ENCODE measurements at places on chromosomes 5 and 9. TPM values are rescaled to one million over a fixed set of nuclear protein-coding genes. Genes with fewer than 3 reads are reported as not detected.

Gene MAMDC2
- total RNA-seq, result 7.0 TPM

Gene PCDHB16
- 0.17 TPM for total RNA-seq

Gene KCNV2
- total RNA-seq, result not detected

Gene OBP2B
- total RNA-seq, result not detected

Gene EMB
- 2.8 TPM for total RNA-seq

Gene LCN1
- not detected for total RNA-seq

Gene EIF4E1B
- not detected for total RNA-seq

Gene ZNF366
- 0.47 TPM for total RNA-seq

Gene NHP2
- total RNA-seq, result 182 TPM

Gene NR5A1
- total RNA-seq, result 0.82 TPM

Gene F2RL2
- total RNA-seq, result 1.4 TPM

Gene AQP3
- total RNA-seq, result 13.3 TPM

Gene NR3C1
- 13.0 TPM for total RNA-seq

Gene FRRS1L
- total RNA-seq, result 1.8 TPM

Gene SLC6A19
- 0.67 TPM for total RNA-seq

Gene FLT4
- 3.3 TPM for total RNA-seq

Gene CTXN3
- total RNA-seq, result not detected

Gene FAM78A
- total RNA-seq, result 2.0 TPM

Gene PCDHGA7
- 0.59 TPM for total RNA-seq

Gene RNF183
- 0.57 TPM for total RNA-seq

Gene FOXD4L4
- total RNA-seq, result not detected

Gene TLX3
- total RNA-seq, result not detected

Gene SHISAL2B
- not detected for total RNA-seq

Gene MYOZ3
- total RNA-seq, result 0.12 TPM

Gene HAND1
- total RNA-seq, result 4.6 TPM

Gene SLC34A1
- not detected for total RNA-seq

Gene AHRR
- total RNA-seq, result 1.9 TPM

Gene HSPA4
- 91.2 TPM for total RNA-seq

Gene SLC36A3
- total RNA-seq, result not detected

Gene FAM200C
- total RNA-seq, result 2.3 TPM

Gene SEMA5A
- 32.7 TPM for total RNA-seq

Gene SLC25A2
- total RNA-seq, result 0.21 TPM

Gene CA9
- total RNA-seq, result 1.8 TPM

Gene PHF24
- total RNA-seq, result not detected

Gene DIPK1B
- total RNA-seq, result 0.82 TPM

Gene CDH9
- total RNA-seq, result not detected

Gene SOWAHA
- 12.4 TPM for total RNA-seq

Gene ZDHHC11
- 7.8 TPM for total RNA-seq

Gene TRAF1
- total RNA-seq, result 3.1 TPM

Gene CD274
- 1.6 TPM for total RNA-seq

Gene DND1
- total RNA-seq, result 0.16 TPM

Gene TAF1L
- not detected for total RNA-seq

Gene MARCHF11
- not detected for total RNA-seq

Gene SLC25A48
- total RNA-seq, result 6.0 TPM

Gene SERF1A
- 8.9 TPM for total RNA-seq

Gene BTNL8
- total RNA-seq, result 51.6 TPM

Gene RALGPS1
- 27.2 TPM for total RNA-seq

Gene NR6A1
- 4.9 TPM for total RNA-seq

Gene DOCK8
- total RNA-seq, result 7.1 TPM

Gene PRLR
- 38.6 TPM for total RNA-seq

Gene ARID3C
- total RNA-seq, result not detected

Gene PFN3
- not detected for total RNA-seq

Gene FOXD1
- total RNA-seq, result 0.24 TPM

Gene GPR150
- total RNA-seq, result 0.27 TPM

Gene ANXA2R
- total RNA-seq, result 1.1 TPM

Gene OMD
- 0.37 TPM for total RNA-seq

Gene ROPN1L
- total RNA-seq, result not detected

Gene MCC
- 3.1 TPM for total RNA-seq

Gene PALM2AKAP2
- 3.4 TPM for total RNA-seq
